ENCODE measurements at places on chromosomes 16 and 17. TPM values are rescaled to one million over a fixed set of nuclear protein-coding genes. Genes with fewer than 3 reads are reported as not detected.

GRCh38 chr16:5377280-5377898 is 279.8 kb upstream of the EEF2KMT start:
- no peak for DNase-seq

DNA sequence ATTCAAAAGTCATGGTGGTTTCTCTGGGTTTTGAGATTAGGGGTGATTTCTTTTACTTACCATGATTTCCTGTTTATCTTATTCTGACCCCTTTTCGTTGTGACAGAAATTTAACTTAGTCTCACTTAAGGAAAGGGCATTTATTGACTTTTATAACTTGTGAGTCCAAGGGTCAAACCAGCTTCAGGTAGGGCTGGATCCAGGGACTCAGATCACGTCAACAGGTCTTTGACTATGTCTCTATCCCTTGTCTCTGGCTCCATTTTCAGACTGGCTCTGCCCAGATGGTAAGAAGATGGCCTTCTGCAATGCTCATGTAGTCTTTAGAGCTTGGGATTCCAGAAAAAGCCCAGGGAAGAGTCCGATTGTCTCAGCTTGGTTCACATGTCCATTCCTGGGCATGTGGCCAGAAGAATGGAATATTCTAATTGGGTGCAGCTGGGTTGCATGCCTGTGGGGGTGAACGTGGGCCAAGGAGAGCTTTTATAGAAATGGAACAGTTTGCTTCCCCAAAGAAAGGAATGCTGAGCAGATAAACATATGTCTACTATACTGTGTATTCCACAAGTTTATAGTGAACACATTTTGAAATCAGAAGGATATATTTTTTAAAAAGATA is 13.4 kb downstream of the USP43 start:
- no peak for DNase-seq

GRCh38 chr17:62675260-62675659 is 47.8 kb downstream of the MRC2 start:
- no peak for DNase-seq

DNA sequence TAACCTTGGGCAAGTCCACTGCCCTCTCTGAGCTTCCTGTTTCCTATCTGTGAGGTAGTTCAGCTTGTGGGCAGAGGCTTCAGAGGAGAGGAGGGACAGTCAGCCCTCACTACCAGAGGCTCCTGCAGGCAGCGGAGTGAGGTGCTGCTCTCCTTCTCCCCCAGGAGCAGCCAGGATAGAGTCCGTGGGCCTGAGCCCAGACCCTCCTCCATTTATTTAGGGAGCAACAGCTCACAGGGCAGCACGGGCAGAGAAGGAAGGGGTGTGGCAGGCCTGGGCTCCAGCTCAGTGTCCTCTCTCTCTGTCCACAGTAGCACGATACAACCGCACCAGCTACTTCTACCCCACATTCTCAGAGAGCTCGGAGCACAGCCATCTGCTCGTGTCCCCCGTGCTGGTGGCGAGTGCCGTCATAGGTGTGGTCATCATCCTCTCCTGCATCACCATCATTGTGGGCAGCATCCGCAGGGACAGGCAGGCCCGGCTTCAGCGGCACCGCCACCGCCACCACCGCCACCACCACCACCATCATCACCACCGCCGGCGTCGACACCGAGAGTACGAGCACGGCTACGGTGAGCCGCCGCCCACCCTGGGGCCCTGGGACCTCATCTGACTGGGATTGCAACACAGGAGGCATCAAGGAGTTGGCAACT is 42.3 kb downstream of the BEAN1 start:
- DNase-seq: no peak

- no peak for DNase-seq
These were observed 25.6 kb upstream of the PIK3R6 start for GRCh38 chr17:8893059-8893458.

DNA sequence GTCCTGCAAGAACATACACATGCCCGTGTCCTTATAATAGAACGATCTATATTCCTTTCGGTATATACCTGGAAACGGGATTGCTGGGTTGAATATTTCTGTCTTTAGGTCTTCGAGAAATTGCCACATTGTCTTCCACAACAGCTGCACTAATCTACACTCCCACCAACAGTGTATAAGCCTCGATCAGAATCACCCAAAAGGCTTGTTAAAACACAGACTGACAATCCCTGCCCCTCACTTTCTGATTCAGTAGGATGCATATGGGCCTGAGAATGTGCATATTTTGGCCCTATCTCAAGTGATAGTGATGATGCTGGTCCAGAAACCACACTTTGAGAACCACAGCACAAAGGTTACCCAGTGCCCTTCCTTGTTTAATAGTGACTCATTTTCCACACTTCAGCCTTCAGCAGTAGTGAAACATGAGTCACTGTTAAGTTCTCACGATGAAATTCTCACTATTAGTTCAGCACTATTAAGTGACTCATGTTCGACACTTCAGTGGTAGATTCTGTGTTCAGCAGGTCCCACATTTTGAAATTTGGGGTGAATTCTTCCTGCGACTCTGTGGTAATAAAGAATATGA is 215.6 kb downstream of the GRIN2A start:
- no peak for DNase-seq

DNA sequence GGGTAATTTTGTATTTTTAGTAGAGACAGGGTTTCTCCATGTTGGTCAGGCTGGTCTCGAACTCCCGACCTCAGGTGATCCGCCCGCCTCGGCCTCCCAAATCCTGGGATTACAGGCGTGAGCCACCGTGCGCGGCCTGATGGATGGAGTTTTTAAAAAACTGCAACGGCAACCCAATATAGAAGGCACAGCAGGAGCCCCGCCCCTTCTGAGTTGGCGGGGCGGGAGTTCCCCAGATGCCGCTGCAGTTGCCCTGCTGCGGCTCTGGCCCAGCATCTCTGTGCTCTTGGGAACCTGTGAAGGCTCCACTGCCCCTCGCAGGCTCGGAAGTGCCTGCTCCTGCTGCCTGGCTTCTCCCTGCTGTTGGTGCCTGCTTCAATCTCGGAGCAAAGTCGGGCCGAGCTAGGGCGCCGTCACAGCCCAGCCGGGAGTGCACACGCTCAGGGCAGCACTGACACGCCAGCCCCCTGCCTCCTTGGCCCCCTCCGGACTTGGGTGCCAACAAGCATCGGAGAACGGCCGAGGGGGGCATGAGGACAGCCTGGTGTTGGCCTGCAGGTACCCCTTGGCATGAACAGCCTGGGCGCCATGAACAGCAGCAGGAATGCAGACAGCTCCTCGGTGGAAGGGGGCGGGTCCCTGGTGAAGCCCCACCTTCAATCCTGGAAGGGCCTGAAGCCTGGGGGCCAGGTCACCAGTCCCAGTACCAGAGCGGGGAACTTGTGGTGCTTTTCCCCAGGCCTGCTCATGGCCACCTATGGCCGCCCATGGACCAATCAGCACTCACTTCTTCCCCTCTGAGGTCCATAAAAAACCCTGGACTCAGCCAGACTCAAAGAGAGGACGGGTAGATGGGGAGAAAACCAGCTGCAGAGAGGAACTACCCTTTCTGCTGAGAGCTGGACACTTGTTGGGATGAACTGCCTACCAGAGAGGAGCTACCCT is 2.3 kb upstream of the NT5M start:
- DNase-seq: no peak

DNA sequence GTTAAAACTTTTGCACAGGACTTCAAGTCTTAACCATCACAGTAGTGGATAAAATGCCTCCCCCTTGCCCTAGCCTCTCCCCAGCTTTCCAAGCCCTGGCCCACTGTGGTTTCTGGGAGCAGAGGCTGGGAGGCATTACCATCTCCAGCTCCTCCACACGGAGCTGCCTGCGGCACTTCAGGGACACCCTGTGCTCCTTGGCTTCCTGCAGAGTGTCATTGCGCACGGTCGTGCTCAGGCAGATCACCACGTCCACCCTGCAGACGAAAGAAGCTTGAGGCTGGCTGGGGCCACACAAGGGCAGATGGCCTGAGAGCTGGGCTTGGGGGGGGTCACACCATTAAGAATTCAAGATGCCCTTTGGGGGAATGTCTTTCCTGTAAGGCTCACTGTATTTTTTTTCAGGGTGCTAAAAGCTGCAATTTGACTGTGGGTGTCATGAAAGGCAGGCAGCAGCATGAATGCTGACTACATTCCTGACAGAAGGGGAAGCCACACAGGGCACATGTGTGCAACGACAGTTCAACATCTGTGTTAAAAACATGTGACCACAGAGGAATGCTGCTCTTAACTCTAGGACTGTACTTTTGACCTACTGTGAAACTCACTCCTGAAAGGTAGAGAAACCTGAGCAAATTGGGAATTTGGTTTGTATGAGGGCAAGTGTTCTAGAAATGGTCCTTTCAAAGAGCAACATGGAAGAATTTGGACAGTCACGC is 47.7 kb upstream of the CLEC18B start:
- no peak for DNase-seq

- no peak for DNase-seq
These were observed 36.8 kb downstream of the SRCIN1 start for GRCh38 chr17:38568845-38569510.

DNA sequence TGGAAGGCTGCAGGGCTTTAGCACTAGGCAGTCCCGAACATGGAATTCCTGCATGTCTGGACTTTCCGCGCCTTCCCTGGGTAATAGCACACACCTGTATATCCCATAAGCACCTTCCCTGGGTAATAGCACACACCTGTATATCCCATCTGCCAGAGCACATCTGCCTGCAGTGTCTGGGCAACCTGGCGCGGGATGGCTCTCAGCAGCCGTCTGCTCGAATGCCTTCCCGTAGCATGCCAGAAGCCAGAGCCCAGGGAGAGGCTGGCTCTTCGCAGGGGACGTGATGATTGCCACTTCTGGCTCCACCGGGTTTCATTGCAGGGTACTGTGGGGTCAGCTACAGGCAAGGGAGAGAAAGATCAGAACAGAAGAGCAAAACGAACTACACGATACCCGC is 21.3 kb downstream of the MBTPS1 start:
- DNase-seq: no peak

GUCY2D gene
- total RNA-seq: not detected

MAF gene
- 91.4 TPM for total RNA-seq

PRSS21 gene
- total RNA-seq: 33.5 TPM
